ENCODE measurements at places on chromosomes 12 and 14. TPM values are rescaled to one million over a fixed set of nuclear protein-coding genes. Genes with fewer than 3 reads are reported as not detected.

The ZFP36L1 gene
- 289 TPM for total RNA-seq

The PPP4R4 gene
- total RNA-seq: 25.9 TPM

The RPGRIP1 gene
- total RNA-seq: 0.43 TPM

The WNT5B gene
- 12.6 TPM for total RNA-seq

The CDH24 gene
- 4.6 TPM for total RNA-seq

The SMCO2 gene
- 0.31 TPM for total RNA-seq

The C12orf60 gene
- total RNA-seq: 2.4 TPM

The KLRC3 gene
- total RNA-seq: 2.6 TPM

The CCDC175 gene
- total RNA-seq: 0.34 TPM

The TAMALIN gene
- total RNA-seq: 84.0 TPM
